ENCODE measurements at places on chromosomes 7 and 10. TPM values are rescaled to one million over a fixed set of nuclear protein-coding genes. Genes with fewer than 3 reads are reported as not detected.

DNA sequence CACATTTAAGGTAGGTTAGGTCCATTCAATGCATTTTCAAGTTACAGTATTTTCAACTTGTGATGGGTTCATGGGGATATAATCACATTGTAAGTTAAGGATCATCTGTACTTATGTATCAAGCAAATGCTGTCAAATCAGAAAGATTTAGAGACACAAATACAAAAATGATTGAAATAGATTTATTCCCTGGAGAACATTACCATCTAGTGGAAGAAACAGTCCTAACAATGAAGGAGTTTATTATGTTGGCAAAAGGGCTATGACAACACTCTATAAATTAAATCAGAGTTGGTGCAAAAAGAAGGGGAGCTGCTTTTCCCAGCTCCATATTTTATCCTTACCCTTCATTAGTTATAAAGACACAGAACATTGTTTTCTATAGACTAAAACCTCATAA lies 69.0 kb downstream of the PRSS58 start:
- H3K4me1 ChIP-seq: no peaks in the 10 kb centered on the region
- H3K36me3 ChIP-seq: no peaks in the 10 kb centered on the region
- DNase-seq: no peak
- H3K4me3 ChIP-seq: no peak overlapping the region
- no peak overlapping the region for H3K27ac ChIP-seq
- no peaks in the 10 kb centered on the region for H3K27me3 ChIP-seq

GRCh38 chr7:119684763-119685162 lies 588.2 kb upstream of the KCND2 start:
- H3K36me3 ChIP-seq: no peaks in the 10 kb centered on the region
- H3K4me3 ChIP-seq: no peak overlapping the region
- no peaks in the 10 kb centered on the region for H3K27me3 ChIP-seq
- no peaks in the 10 kb centered on the region for H3K4me1 ChIP-seq

GRCh38 chr7:39095875-39096619 lies 118.3 kb downstream of the POU6F2 start:
- H3K27me3 ChIP-seq: no peaks in the 10 kb centered on the region
- no peak for DNase-seq
- no peaks in the 10 kb centered on the region for H3K36me3 ChIP-seq
- H3K27ac ChIP-seq: no peak overlapping the region

- no peaks in the 10 kb centered on the region for H3K36me3 ChIP-seq
- no peak for DNase-seq
- no peak overlapping the region for H3K4me3 ChIP-seq
- H3K27ac ChIP-seq: no peak overlapping the region
Measured at GRCh38 chr10:94052866-94053791, 59.4 kb downstream of the PLCE1 start.

DNA sequence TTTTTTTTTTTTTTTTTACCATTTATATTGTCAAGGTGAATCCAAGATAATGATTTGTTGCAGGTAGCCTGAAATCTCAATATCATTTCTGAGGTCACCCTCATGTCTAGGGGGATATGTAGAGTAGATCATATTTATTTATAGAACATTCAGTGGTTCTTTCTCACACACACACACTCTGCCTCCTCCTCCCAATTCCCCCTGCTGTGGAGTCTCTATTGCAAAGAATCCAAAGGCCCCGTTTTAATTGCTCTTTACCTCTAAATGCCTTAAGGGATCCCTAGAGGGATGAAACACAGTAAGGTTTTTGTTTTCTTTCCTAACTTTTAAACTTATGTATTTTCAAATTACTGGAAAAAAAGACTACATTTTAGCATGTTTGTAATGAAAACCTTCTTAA lies 170.0 kb downstream of the PRKG1 start:
- no peak for DNase-seq
- H3K27me3 ChIP-seq: no peaks in the 10 kb centered on the region
- H3K36me3 ChIP-seq: no peaks in the 10 kb centered on the region
- no peak overlapping the region for H3K27ac ChIP-seq
- peaks cover 19% of the 10 kb centered on the region for H3K4me1 ChIP-seq

SPDYE9 gene
- total RNA-seq: 0.11 TPM

PDCD11 gene
- 23.2 TPM for total RNA-seq

ZNF853 gene
- total RNA-seq: 7.6 TPM

Measured in lung (tissue), 17 donors.